Naive B cell (primary cell): ENCODE measurements at places on chromosomes 6 and 20.

GRCh38 chr6:83430611-83431544 is at the start of gene ME1:
Gene ME1, minus strand, starts transcription at chr6:83431051. Its CDS starts 97 bp downstream, at chr6:83430954.
- DNase-seq, result no peak

- no peak for DNase-seq
Observed at GRCh38 chr6:141313986-141314385, 818.7 kb upstream of the GJE1 start.

GRCh38 chr6:40338306-40338705 is 248.9 kb downstream of the LRFN2 start:
- no peak for DNase-seq

GRCh38 chr6:98574984-98575383 is 259.4 kb upstream of the POU3F2 start:
- DNase-seq, result no peak

GRCh38 chr6:105810105-105810921 is 275.8 kb upstream of the PRDM1 start:
- DNase-seq, result no peak

DNA sequence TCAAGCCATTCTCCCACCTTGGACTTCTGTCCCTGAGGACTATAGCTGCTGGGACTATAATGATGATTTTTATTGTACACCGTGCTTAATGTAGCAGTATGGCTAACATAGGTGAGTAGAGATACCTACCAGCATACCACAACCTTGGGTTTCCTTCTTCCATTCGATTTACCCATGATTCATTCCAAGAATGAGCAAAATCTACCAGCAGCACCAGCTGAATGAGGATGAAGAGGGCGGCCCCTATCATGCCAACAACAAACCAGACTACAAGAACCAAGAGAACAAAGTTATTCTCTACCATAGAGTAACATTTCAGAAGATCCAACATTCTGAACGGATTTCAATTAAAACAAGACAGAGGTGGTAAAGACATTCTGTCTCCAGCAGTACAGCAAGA is 12.1 kb downstream of the SERINC3 start:
- DNase-seq, result no peak

DNA sequence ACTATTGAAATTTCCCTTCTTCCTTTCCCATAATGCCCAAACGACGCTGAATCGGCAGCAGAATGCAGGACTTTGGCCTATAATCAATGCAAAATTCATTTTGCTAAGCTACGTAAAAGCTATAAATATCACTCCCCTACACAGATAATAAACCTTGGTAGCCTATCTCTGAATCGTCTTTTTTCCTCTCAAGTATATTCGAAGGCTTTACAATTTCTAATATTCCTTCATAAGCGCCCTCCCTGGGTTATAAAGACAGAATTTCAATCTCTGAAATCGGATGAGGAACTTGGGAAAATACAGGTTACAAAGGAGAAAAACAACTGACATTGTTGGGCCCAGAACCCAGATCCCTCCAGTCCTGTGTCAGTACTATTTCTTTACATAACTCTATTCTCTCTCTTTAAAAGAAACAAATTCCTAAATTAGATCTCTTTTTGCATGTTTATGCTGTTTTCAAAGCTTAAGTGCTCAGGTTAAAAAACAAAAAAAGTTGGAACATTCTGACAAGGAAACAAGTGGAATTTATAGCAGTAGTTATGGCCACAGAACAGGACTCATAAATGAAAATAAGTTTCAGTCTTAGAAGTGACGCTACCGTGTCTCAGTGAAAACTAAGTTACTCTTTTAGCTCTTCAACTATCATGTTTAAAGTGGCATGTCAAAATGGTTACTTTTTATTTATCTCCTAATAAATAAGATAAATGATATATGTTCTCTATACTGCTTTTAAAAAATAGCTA is 84.5 kb downstream of the SESN1 start:
- DNase-seq, result no peak

DNA sequence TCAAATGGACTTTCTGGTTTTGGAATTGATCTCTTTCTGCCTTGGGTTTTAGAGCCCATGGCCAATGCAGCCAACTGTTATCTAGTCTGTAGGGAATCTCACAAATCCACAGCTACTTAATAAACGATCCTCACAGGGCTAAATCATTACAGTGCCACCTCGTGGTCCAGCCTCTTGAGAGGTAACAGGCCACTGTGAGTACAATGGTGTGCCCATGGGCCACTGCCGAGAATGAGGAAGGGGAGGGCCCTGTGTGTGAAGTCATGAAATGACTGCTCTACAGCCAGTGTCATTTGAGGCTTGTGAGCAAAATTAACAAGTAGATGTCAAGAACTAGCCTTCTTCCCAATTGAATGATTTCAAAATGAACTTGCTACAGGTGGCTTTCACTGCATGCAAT is 54.3 kb upstream of the GMPR start:
- DNase-seq, result no peak

- DNase-seq, result no peak
Observed at GRCh38 chr20:15494851-15495250, 1078.4 kb downstream of the KIF16B start.

GRCh38 chr20:58019850-58020625 is 208.4 kb downstream of the ANKRD60 start:
- DNase-seq, result no peak

GRCh38 chr6:134303891-134304290 is 14.0 kb downstream of the SGK1 start:
- no peak for DNase-seq

DNA sequence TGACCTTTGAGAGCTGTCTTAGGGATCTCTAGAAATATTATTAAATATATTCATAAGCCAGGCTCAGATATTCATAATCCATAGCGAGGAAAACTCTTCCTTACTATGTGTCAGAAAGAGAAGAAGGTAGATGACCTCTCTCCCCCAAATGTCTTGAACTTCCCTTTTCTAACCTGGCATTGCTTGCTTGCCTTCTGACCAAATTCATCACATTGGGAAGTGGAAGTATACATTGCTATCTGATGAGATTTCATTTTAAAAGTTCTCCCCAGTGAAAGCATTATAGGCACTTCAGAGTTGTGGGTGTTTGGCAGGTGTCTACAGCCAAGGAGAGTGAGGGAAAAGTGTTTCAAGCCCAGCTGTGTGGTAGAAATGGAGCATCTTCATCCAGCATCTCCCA is 197.3 kb downstream of the ZFAND3 start:
- no peak for DNase-seq

DNA sequence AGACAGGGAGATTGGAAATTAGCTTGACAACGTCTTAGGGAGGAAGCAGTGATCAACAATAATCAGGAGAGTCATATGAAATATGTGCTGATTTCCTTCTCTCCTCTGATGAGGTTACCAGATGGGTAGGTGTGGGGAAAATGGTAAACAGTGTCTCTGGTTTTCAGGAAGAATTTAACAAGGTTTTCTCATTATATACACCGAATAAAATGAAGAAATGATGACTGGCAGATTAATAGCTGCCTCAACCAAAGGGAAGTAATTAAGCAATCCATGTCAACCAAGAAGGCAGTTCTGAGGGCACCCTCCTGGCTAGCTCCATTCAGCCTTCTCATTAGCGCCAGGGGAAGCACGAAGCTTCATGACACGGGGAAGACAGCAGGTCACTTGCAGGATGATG is 12.7 kb upstream of the RAMACL start:
- DNase-seq, result no peak

- DNase-seq, result no peak
Observed at GRCh38 chr6:88881451-88881850, 82.0 kb downstream of the RNGTT start.
